ENCODE measurements at places on chromosomes 4 and X. TPM values are rescaled to one million over a fixed set of nuclear protein-coding genes. Genes with fewer than 3 reads are reported as not detected.

GRCh38 chr4:38868059-38868960, 704 bp downstream of the FAM114A1 start:
- no peak overlapping the region for H3K27ac ChIP-seq
- H3K4me1 ChIP-seq = no peaks in the 10 kb centered on the region
- H3K27me3 ChIP-seq = no peaks in the 10 kb centered on the region
- DNase-seq = no peak

- no peak overlapping the region for H3K4me3 ChIP-seq
- peaks cover 14% of the 10 kb centered on the region for H3K36me3 ChIP-seq
- DNase-seq = no peak
- H3K4me1 ChIP-seq = no peaks in the 10 kb centered on the region
- H3K27me3 ChIP-seq = no peaks in the 10 kb centered on the region
Measured at GRCh38 chr4:26432419-26432818, 57.9 kb downstream of the CCKAR start.

DNA sequence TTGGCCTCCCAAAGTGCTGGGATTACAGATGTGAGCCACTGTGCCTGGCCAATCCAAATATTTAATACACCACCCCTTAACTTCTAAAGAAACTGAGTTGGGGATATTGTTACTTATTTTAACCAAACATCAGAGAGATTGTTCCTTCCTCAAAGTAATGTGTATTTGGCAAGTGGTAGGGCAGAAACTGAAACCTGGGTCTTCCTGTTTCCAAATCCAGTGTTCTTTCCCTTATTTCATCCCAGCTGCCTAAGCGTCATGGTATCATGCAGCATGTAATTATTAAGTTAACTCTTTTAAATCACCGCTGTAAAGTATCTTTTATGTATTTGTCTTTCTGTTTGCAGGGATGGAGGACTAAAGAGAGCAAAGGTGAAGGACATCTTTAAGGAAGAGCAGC, 68.4 kb downstream of the GPAT3 start:
- no peaks in the 10 kb centered on the region for H3K4me1 ChIP-seq
- H3K4me3 ChIP-seq = no peak overlapping the region
- H3K27me3 ChIP-seq = no peaks in the 10 kb centered on the region

DNA sequence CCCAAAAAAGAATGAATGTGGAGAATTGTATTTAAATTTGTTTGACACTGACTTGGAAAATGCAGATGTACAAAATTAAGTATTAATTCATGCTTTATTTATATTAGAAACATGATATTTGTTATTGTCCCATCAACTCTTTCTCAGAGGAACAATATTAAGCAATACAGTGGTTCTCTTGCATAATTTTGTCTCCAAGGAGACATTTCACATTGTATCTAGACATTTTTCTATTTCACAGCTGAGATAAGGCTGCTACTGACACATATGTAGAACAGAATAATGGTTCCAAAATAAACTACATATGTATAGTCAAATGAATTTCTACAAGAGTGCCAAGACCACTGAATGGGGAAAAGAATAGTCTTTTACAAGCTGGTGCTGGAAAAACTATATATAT, 427.9 kb upstream of the SPANXN1 start:
- no peaks in the 10 kb centered on the region for H3K36me3 ChIP-seq
- DNase-seq = no peak
- no peak overlapping the region for H3K4me3 ChIP-seq

Gene TCEAL3
- polyA plus RNA-seq = 4.6 TPM
